ENCODE measurements at places on chromosomes 7 and 10.

DNA sequence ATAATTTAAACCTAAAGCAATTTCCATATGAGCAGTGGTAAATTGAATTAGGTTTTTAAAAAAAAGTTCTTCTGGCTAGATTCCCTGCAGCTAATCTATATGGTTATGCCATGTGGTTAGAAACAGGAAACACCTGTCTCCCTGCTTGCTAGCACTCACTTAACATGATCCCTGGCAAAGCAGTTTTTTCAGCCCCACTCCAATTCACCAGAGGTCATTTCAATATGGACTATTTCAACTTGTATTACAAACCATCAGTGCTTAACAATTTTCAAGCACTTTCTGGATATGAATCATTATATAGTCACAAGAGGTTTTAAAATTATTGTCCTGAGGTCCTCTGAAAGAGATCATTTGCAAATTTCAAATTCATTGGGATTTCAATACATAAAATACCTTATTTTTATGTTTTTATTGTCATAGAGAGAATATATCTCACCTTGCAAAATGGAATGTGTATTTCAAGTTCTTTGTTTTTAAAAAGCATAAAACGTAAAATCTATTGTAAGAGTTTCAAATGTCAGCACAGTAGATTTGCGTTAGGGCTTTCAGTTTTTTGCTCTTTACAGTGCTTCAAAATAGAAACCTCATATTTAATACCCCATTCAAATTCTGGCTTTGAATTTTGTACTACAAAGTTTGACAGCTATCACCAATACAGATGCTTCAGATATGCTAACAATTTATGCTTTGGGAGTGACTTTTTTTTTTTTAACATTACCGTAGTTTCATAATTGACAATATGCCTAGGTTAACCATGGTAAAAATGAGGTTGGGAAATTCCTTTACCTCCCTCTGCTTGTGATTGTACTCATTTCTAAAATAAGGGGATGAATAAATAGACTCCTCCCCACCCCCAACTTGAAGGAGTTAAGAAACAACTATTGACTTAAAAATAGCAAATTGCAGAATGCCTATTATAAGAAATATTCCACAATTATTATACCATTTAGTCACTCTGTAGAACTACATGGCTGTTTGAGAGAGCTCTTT lies 117.5 kb upstream of the HGF start:
- DNase-seq: no peak

DNA sequence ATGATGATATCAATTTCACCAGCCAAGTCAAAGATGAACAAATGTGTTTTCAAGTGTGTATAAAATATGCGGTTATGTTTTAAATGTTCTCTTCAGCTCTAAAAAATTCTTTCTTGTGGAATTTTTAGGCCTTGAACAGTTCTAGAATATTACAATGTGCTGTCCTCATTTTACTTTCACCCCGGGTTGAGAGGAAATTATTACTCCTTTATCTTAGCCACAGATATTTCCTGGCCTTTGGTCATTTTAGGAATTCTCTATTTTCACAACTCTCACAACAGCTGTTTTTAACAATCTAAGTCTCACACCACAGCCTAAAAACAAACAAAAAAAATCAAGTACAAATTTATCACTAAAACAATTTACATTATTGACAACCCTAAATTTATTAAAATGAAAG lies 112.2 kb upstream of the HGF start:
- DNase-seq: no peak

GRCh38 chr7:102432442-102433218 lies 745 bp upstream of the ORAI2 start:
- DNase-seq: no peak

GRCh38 chr7:47813620-47814260 lies 134.5 kb downstream of the PKD1L1 start:
- DNase-seq: no peak

DNA sequence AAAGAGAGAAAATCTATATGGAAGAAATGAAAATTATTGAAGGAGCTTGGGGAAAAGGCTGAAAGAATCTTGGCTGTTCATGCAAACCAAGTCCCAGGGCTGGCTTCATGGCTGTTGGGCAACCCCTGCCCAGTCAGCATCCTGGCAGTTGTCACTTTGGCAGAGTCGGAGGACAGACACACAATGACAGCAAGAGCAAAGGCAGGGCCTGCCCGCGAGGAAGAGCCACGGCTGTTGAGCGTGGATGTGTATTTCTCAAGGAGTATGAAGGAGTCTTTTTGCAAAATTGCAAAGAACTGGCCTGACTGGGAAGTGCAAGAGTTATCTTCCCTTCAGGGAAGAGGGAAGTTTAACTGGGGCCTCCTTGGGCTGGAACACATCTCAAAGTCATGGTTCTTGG lies 11.7 kb downstream of the PTPRE start:
- DNase-seq: no peak

- DNase-seq: no peak
These were observed 1020.5 kb downstream of the LRMDA start for GRCh38 chr10:76451911-76452310.

DNA sequence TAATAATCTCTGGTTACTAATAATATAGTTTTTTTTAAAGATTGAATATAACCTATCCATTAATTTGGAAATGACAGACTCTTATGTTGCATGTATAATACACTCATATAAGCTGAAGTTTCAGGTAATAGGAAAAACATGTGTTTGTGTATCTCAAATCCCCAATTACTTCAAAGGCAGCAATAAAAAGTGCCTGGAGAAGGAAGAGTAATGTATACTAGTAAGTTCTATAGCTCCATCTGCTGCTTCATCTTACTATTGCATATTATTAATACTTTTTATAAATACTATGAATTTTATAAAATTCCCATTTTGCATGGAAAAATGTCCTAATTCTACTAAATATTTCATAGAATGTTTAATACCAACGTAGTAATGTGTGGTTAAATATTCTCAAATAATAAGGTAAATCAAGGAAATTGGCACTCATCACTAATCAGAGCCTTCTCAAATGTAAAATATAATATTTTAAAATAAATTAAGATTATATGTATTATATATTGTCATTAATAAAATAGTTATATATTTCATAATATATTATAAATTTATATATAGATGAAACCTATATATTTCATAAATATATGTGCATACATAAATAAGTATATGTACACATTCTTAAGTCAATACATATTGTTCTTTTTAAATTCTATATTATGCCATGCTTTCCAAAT lies 311.9 kb downstream of the HGF start:
- DNase-seq: no peak

- DNase-seq: no peak
These were observed 362.0 kb downstream of the GPR37 start for GRCh38 chr7:124403587-124403986.

DNA sequence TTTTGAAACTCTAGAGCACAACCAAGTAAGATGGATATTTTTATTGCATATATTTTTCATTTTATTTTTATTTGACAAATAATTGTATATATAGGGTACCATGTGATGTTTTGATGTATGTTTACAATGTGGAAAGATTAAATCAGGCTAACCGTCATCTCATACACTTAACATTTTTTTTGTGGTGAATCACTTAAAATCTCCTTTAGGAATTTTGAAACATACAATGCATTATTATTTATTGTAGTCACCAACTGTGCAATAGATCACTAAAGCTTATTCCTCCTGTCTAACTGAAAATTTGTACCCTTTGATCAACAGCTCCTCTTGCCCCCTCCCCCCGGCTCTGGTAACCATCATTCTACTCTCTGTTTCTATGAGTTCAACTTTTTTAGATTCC lies 77.2 kb downstream of the DNAH11 start:
- DNase-seq: no peak

GRCh38 chr10:130109796-130110245 lies 809 bp downstream of the C10orf143 start:
- no peak for DNase-seq

DNA sequence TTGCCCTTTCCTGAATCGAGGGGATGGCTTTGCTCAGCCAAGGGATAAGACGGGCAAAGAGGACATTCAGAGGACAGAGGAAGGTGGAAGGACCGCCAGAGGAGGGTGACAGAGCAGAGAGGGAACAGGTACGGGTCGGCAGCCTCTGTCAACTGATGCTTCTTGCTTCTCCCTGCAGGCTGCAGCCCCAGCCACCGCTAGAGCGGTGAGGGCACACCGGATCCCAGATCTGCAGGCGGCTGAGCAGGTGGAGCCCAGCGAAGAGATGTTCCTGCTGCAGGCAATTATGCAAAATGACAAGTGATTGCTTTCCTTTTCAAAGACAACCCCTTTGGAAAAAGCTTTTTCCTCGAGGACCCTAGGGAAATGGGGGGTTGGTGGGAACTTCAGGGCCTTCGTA lies 181.9 kb upstream of the ANKRD30A start:
- DNase-seq: no peak

DNA sequence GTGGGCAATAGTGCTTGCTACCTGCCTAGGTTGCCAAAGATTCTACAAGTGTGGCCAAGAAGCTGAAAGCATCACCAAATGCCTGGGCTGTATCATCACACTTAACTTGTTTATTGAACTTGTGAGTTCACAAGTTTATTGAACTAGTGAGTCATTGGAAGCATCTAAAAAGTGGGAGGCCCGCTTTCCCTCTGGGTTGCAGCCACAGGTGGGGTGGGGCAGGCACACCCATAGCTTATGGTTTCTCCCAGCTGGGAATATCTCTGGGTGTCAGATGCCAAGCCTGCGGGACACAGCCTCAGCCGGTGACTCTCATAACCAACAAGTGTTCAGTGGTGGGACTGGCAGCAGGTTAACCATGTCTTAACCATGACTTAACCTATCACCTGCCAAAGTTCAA lies 145.9 kb upstream of the FAM13C start:
- no peak for DNase-seq

DNA sequence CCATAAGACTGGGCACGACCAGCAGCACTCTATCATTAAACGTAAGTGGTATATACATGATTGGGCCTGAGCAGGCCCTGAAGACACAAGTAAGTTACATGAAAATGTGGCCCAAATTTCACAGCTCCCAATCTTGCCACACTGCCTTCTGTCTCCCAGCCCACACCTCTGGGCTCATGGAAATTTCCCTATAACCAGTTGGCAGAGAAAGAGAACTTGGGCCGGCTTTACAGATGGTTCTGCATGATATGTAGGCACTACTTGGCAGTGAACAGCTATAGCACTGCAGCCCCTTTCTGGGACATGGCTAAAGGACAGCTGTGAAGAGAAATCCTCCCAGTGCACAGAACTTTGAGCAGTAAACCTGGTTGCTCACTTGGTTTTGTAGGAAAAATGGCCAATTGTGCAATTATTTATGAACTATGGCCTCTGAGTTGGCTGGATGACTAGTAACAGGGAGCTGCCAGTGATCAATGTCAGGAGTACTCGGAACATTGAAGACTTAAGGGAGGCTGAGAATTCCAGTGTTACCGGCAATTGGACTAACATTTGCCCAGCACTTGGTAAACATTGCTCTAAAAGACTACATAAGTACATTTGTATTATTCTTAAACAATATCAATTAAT lies 1006.6 kb upstream of the LRRN3 start:
- no peak for DNase-seq

DNA sequence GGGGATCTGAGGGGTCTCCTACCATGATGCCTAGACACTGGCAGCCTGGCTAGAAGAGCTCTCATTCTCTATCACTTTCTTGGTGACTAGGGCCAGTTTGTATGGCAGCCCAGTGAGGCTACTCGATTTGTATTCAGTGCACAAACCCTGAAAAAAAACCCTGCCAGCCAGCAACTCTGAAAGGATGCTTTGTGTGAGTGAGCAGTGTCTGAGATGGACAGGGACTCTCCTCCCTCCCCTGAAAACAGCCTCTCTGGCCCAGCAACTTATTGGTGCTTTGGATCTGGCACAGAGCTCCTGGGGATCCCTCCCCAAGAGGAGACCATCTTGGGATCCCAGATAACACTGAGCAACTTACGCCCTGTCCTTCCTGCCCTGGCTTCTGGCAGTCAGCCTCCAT lies 10.8 kb upstream of the LRRC4 start:
- DNase-seq: no peak

- DNase-seq: no peak
These were observed 17.0 kb downstream of the CTTNBP2 start for GRCh38 chr7:117856196-117856595.

GRCh38 chr10:102646610-102647442 lies 2.5 kb downstream of the TRIM8 start:
- no peak for DNase-seq

GRCh38 chr10:73092830-73093229 lies 3.8 kb downstream of the P4HA1 start:
- no peak for DNase-seq

DNA sequence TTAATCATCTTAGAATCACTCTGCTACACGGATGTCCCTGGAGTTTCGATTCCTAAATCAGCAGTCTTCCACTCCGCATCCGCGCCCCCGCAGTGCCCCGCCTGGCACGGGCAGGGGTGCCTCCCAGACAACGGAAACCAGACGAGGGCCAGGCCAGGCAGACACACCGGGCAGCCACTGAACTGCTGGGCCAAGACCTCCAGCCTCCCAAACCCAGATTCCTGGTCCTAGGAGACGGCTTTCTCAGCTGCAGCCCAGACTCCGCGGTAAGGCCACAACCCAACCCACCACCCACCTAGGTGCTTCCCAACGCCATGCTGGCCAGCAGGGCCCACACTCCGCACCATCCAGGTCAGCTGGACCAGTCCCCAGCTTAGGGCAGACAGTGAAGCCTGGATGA lies 33.2 kb downstream of the MAD1L1 start:
- DNase-seq: no peak

DNA sequence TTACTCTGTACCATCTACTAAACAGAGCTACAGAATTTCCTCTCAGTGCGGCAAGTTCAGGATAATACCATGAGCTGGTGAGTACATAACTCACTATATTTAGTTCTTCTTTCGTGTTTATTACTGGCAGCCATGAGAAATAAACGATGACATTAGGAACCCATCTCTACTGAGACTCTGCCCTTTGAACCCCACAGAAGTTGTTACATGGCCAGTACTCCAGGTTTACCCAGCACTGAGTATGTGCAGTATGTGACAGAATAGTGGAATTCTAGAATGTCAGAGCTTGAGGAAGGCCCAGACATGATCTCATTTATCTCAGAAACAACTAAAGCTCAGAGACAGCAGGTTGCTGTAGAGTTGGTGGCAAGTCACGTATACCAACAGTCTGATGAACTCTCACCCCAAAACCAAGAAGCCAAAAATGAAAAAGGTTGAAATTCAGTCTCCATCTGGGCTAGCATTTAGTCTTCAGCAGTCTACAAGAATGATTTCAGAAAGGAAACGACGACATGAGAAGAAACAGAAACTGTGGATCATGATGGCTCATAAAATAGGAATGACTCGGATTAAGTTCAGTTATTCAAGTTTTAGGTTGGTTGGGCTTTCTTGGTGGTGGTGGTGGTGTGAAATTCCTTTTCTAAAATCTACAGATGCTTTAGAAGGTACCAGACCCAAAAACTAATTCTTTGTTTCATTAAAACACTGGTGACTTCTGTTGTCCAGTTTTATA lies 78.5 kb downstream of the SORBS1 start:
- DNase-seq: no peak

- no peak for DNase-seq
These were observed 78.5 kb downstream of the OAT start for GRCh38 chr10:124340033-124340760.

GRCh38 chr10:18582803-18583202 lies 68.6 kb downstream of the NSUN6 start:
- DNase-seq: no peak

GRCh38 chr7:92268921-92269320 lies 23.1 kb downstream of the ANKIB1 start:
- DNase-seq: no peak
